ENCODE measurements at places on chromosomes 12 and 14.

DNA sequence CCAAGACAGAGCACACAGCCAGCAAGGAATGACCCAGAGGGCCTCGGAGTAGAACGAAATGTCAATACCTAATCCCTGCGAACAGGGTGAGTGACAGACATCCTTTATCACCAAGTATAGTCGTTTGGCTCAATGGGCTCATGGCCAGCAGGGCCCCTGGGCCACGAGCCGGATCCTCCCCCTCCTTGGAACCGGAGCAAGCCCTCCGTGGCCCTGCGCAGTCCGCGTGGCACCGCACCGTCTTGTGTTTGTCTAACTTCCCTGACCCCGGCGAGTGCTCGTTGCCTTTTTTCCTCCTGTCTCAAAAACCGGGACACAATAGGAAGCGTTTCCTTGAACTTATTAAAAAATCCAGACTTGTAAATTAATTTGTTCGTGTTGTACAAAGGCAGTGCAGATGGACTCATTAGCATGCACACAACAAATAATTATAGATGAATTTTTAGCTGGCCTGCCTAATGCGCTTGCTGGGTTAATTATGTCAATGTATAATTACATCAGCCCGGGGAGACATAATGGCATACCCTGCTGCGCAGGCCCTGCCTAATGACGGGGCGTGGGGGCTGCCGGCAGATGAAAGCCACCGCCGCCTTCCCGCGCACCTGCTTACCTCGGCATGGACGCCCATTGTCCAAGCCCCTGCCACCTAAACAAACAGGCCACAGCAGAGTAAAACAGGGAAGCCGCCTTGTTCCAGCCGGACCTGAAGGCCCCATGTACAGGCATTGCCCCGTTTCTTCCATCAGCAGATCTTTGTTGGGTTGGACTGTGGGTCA is 81.6 kb downstream of the PHETA1 start:
- DNase-seq = no peak

DNA sequence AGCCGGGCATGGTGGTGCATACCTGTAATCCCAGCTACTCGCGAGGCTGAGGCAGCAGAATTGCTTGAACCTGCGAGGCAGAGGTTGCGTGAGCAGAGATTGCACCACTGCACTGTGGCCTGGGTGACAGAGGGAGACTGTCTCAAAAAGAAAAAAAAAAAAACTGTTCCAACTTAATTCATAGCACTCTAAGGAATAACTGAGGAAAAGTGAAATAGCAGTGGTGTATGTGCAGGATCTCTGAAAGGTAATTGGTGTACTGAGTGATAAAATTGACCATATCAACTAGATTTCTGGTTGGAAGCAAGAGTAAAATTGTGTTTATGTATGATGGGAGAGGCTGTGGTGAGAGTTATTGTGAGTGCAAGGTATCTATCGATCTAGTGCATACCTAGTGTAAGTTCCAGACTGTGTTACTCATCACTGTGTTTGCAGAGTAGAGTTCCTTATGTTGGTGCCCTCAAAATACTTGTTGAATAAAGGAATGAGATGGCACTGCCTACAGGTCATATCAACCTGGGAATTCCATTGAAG is 6.3 kb downstream of the CAND1 start:
- DNase-seq = no peak

DNA sequence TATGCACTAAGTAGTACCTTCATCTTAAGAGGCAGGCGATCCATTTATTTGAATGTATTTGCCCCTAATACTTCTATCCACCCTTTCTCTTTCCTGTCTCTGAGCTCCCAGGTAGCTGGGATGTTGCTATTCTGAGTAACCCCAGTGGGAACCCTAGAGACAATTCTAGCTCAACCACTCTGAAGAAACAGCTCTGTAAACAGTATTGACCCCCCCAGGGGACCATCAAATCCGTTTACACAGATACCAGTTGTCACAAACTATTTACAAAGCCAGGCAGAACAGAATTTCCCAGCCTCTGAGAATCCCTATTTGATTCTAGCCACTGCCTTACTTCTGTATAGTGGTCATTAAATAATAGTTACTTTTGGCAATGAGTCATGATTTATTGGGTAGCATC is 64.9 kb downstream of the MIPOL1 start:
- DNase-seq = no peak

DNA sequence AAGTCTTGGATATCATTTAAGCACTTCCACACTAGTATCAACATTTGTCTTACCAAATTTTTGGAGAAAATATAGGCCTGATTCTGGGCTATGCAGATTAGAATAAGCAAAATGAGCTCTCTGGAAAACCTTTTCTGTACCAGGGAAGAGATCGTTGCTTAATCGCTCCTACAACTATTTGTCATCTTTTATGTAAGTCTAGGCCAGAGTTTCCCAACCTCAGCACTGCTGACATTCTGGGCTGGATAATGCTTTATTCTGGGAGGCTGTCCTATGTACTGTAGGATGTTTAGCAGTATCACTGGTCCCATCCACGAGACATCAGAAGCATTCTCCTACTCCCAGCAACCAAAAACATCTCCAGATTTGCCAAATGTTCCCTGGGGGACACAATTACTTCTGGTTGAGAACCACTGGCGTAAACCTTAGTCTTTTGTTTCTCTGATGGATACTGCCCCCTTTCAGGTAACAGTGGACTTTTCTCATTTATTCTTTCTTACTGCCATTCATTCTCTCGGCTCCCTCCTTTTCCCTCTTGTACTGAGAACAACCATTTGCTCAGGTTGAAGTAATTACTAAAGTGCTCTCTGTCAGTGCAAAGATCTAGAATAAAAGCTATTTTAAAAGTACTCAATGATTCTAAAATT is 316.9 kb upstream of the E2F7 start:
- DNase-seq = no peak

DNA sequence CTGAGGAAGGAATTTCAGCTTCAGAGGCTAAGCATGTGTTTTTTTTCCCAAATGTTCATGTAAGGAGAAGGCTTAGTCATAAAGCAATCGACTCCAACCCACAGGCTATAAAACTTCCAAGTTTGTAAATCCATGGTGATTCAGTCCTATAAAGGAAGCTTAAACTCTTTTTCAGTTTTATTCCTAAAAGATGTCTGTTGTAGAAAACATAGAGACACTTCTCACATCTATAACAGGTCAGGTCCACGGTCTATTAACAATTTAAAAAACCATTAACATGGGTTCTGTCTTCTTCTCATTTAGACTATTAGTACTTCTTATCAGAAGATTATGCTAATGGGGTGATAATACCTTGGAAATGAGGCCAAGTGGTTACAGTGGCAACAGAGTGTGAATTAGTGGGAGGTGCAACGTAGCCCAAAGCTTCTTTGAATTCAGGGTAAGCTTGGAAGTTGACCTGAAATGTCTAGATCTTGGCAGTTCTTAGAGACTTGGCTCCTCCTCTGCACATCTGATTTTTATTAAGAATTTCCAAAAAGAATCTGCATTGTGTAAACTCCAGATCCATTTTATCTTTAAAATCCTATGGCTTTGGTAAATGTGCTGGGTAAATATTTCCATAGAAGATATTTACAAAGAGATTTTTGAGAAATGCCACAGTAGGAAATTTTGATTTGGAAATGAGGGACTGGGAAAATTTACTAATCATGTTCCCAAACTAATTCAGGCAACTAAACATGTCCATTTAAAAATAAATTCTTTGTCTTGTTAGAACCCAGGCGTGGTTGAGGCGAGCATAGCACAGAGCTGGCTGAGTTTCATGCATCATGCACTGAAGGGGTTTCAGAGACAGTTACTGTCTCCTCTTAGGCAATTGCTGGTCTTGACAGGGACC is 86.4 kb downstream of the EML1 start:
- no peak for DNase-seq

DNA sequence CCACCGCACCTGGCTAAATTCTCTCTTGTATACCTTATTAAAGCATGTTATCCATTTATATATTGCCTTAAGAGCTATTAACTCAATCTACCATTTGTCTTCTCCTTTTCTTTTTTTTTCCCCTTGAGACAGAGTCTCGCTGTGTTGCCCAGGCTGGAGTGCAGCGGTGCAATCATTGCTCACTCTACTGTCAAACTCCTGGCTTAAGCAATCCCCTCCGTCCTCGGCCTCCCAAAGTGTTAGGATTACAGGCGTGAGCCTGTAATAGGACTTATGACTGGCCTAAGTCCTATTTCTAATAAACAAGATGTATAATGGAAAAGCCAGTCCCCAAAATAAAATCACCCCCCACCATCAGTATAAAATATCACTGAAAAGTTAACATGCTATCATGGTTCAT is 14.4 kb downstream of the SNX6 start:
- no peak for DNase-seq

DNA sequence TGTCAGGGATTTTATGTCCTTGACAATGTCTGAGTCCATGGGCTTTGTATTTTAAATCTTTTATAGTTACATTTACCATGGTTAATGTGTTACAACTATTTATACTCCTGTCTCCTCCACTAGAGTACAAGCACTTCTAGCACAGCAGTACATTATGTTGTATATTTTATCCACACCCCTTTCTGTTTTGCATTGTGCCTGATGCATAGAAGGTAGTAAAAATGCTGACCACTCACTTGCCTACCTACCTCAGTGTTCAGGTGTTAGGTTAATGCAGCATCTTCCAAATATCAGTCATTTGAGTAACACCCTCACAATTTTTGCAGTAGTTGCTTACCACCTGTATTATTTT is 31.1 kb upstream of the SLC38A2 start:
- no peak for DNase-seq

- DNase-seq = no peak
Observed at GRCh38 chr14:68573126-68573525, 219.7 kb downstream of the ZFP36L1 start.

DNA sequence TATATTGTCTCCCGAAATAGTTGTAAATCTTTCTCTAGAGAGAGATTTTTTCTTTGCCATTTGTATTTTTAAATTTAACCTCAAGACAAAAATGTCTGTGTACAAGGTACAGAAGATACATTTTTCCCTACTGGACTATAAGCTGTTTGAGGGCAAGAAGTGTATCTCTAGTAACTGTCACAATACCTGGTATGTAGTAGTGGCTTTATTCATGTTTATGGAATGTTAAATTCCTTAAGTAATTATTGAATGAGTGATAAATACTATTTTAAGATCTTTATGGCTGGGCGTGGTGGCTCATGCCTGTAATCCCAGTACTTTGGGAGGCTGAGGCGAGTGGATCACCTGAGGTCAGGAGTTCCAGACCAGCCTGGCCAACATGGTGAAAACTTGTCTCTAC is 24.4 kb upstream of the CDK17 start:
- DNase-seq = no peak

DNA sequence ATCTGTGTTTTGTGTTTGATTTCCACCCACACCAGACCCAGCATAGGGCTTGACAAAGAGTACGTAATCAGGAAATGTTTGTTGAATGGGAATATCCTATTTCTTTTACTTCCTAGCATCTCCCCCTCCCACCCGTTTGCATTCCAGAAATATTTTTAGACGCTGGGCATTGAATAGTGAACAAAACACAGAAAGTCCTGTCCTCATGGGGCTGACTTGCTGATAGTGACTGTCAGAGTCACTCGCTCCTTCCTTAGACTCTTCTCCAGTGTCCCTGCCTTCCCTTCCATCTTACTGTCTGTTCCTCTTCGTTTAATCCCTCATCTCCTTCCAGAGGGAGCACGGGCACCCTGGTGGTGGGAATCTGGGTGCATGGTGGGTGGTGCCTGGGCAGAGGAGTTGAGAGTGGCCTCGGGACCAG is 53.6 kb downstream of the SLC25A47 start:
- DNase-seq = no peak

DNA sequence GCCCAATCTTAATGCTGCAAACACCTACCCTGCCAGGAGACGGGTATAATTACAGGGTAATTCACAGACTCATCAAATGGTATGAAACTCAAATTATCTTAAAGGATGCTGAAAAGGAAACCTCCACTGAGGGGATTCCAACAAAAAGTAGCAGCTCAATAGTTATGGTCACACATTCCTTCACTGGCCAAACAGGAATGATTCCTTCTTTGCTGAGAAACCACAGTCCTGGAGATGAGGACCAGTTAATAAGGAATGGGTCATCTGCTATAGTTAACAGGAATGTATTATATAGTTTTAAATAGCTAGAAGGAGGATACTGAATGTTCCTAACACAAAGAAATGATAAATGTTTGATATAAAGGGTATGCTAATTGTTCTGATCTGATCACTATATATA is 136.9 kb downstream of the STXBP6 start:
- no peak for DNase-seq

- DNase-seq = no peak
Observed at GRCh38 chr12:92715625-92716024, 12.8 kb downstream of the PLEKHG7 start.

DNA sequence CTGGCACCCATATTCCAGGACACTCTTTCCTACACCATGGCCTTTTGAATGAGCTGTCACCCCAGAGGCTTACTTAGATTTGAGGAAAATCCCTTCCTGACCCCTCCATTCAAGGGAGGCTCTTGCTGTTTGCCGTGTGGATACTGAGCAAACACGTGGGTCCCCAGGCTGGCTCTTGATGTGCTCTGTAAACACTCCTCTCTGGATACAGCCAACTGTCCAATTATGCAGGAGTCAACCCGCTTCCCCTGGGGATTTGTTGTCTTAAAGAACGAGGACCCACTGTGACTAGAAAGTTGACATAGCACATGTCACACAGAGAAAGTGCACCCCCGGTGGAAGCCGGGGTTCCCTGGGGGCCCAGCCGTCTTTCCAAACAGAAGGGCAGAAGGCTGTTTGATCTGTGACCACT is 75.8 kb upstream of the CEP83 start:
- no peak for DNase-seq

DNA sequence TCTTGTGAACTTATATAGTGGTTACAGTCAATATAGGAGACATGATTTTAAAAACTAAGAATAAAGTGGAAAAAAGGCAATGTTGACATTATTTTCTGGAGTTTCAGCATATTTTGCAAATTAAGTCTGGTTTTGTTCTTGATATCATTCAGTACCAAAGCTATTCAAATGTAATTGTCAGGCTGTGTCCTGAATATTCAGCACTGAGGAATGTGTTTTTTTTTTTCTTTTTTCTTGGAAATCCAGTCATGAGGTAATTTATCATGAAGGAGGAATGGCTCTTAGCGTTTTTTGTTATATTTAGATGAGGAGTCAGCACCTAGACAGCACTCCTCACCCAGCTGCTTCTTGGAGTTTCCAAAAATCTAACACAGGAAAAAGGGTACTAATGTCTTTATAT is 225.5 kb downstream of the CCDC91 start:
- no peak for DNase-seq

- no peak for DNase-seq
Observed at GRCh38 chr14:68817506-68818212, 24.8 kb upstream of the ZFP36L1 start.

- no peak for DNase-seq
Observed at GRCh38 chr14:26873362-26873960, 275.6 kb upstream of the NOVA1 start.

DNA sequence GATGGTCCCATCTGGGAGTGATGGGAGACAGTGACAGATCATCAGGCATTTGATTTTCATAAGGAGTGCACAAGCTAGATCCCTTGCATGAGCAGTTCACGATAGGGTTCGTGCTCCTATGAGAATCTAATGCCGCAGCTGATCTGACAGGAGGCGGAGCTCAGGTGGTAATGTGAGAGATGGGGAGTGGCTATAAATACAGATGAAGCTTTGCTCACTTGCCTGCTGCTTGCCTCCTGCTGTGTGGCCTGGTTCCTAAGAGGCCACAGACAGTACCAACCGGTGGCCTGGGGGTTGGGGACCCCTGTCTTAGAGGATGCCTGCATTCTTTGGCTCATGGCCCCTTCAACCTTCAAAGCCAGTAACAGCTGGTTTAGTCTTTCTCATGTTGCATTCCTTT is 130.3 kb downstream of the PTPN11 start:
- DNase-seq = no peak

GRCh38 chr12:90163975-90164374 is 455.3 kb upstream of the ATP2B1 start:
- DNase-seq = peak; percentile 5

Data from CD4-positive, alpha-beta T cell treated with Interleukin-10 for 1 hour (primary cell).